ENCODE measurements at places on chromosomes 1 and 21. TPM values are rescaled to one million over a fixed set of nuclear protein-coding genes. Genes with fewer than 3 reads are reported as not detected.
A peak's percentile ranks its signal among the peaks of the same experiment; 100 is the strongest.

DNA sequence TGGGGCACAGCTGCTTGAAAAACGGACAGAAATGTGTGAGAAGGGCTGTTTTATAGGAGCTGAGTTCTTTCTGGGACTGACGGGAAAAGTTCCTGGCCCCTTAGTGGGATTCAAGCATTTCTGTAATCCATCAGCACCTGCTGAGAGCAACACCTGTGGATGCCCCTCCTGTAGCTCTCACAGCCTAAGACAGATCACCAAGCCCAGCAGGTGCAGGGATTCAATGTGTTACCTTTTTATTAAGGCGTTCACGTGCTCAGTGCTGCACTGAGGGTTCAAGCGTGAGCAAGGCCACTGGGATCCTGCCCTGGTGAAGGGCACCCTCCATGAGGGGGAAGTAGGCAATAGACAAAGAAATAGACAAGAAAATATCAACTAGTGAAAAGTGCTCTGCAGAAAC, 14.9 kb downstream of the OLFML2B start:
- DNase-seq: no peak

DNA sequence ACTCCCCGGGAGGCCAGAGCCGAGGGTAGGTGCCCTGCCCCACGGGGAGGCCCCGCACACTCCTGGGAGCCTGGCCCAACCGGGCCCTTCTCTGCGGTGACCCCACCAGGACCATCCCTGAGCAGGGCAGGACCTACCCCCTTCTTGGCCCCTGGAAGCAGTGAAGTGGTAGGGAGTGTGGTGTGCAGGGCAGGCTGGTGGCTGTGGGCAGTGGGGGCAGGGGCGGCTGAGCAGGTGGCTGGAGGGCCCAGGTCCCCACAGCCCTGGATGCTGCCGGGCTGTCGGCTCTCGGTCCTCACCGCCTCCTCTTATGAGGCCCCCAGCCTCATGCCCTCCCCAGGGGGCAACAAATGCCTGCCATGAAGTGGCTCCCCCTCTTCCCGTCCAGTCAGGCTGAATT, 19.5 kb downstream of the PLCH2 start:
- no peak for DNase-seq

GRCh38 chr1:200405264-200405663, 4.6 kb downstream of the ZNF281 start:
- no peak for DNase-seq

DNA sequence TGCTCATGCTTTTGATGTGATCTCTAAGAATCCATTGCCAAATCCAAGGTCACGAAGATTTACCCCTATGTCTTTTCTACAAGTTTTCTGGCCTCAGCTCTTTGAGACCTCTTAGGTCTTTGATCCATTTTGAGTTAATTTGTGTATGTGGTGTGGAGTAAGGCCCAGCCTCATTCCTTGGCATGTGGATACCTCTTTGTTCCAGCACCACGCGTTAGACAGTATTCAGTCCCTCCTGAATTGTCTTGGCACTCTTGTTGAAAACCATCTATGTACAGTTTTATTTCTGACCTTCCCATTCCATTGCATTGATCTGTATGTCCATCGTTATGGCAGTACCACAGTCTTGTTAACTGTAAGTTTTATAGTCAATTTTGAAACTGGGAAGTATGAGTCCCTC, 8.0 kb upstream of the FTCD start:
- no peak for DNase-seq

DNA sequence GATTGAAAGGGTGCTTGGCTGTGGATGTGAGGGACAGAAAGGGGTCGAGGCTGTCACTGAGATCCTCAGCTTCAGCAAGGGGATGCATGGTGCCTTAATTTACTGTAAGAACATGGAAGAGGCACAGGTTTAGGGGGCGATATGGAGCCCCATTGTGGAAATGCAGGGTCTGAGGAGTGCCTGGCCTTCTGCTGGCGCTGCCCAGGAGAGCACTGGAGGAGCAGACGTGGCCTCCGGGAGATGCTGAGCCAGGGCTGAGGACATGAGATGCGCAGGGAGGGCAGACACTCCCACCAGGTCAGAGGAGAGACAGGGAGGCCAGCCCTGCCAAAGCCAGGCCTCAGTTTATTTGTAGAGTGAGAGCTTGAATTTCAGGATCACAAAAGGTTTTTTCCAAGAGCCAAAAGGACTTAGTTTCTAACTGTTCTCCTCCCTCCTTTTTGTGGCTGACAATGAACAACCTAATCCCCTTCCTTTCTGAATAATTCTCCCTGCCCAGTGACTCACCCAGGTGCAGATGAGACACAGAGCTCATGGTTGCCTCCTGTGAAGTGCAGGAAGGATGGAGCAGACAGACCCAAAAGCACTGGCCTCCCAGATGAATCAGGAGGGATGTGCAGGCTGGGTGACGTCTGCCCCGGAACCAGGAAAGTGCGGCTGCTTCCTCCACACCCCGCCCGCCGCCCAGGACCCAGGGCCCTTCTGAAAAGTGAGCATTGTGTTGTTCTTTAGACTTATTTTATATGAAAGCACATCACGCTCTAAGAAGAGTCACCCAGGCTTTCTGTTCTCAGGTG, 73.0 kb upstream of the TMPRSS2 start:
- peak; percentile 86 for DNase-seq

DNA sequence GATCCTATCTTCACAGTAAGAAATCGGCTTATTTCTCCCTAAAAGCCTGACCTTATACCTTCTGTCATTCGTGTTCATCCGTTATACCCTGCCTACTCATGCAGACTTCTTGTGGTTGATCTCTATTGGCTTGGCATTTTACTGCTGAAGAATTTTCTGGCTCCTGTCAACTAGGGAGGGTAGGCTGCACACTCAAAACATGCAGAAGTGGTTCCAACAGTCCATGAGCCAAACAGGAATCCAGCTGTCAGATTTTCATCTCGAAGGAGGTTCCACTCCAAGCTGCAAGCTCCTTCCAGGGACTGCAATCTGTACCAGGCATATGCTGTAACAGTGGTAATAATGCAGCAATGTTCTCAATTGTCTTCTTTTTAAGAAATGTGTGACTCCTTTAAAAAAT, 10.1 kb downstream of the DNAJC11 start:
- DNase-seq: no peak

- no peak for DNase-seq
Observed at GRCh38 chr1:191971447-191971846, 186.8 kb upstream of the RGS18 start.

- no peak for DNase-seq
Observed at GRCh38 chr1:84693005-84693404, 2.7 kb upstream of the SSX2IP start.

GRCh38 chr21:37210130-37210529, 57.0 kb downstream of the VPS26C start:
- no peak for DNase-seq

GRCh38 chr1:227010645-227011044, 70.6 kb downstream of the COQ8A start:
- DNase-seq: no peak

DNA sequence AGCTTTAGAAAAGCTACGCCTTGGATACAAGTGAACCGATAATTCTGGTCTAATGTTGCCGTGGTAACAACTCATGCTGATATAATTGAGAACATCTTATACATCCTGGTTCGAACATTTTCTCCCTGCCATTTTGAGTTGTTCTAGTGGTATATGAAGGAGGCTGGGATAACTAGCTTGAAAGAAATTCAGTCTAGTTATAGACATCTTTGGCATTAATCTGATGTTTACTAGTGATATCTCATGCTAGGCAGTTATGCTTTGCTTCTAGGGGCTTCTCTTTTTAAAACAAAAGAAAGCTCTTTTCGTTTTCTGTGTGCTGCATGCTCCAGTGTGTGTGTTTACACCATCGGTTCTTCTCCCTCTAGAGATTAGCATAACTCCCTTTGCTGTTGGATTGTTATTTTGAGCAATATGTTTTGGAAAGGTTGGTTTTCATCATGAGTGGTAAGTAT, 20.5 kb downstream of the PRKACB start:
- no peak for DNase-seq

DNA sequence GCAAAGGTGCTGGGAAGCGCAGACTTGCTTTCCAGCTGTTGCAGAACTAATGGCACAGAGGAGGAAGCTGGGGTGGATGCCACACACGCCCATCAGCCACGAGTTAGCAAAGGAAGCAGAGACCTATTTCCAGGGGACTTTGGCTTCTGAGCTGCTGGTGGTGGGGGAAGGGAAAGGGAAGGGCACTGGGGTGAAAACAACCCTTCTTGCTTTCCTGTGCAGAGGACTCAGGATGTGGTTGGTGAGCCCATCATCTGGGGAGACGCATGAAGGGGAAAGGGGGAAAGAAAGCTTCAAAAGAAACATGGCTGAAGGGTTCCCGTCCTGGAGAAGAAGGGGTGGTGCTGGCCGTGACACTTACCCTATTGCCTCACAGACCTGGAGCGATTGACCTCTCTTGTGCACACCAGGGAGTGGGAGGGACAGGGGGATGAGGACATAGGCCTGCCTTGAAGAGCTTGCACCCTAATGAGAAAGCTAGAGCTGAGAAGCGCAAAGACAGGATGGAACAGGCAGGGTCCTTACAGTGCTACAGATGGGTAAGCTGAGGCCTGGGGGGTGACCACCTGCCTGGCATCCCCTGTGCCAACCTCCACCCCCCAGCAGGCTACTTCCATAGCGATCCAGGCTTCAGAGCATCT, 140.8 kb upstream of the RAB4A start:
- DNase-seq: peak; percentile 85

GRCh38 chr1:160858097-160858496, 4.6 kb downstream of the CD244 start:
- peak; percentile 94 for DNase-seq

GRCh38 chr1:172163498-172164215, 256.8 kb upstream of the C1orf105 start:
- DNase-seq: no peak

DNA sequence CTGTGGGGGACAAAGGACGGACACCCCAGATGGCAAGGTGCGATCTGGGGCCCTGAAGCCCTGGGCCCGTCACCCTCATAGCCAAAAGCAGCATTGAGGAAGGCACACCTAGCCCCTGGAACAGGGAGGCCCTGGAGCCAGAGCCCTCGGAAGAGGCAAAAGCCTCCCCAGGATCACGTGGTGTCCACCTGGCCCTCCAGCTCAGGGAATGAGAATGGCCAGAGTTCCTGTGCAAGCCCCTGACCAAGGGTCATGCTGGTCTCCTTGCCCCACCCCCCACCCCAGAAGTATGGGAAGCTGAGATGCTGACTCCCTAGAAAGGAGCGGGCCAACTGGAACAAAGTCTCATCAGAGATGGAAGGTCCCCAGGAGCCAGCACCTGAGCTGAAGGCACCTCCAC, 1.0 kb upstream of the PDZK1IP1 start:
- DNase-seq: no peak

- peak; percentile 67 for DNase-seq
Observed at GRCh38 chr1:41381692-41382479, 20.7 kb downstream of the FOXO6 start.

GRCh38 chr1:223189903-223190724, 47.1 kb upstream of the TLR5 start:
- DNase-seq: no peak

DNA sequence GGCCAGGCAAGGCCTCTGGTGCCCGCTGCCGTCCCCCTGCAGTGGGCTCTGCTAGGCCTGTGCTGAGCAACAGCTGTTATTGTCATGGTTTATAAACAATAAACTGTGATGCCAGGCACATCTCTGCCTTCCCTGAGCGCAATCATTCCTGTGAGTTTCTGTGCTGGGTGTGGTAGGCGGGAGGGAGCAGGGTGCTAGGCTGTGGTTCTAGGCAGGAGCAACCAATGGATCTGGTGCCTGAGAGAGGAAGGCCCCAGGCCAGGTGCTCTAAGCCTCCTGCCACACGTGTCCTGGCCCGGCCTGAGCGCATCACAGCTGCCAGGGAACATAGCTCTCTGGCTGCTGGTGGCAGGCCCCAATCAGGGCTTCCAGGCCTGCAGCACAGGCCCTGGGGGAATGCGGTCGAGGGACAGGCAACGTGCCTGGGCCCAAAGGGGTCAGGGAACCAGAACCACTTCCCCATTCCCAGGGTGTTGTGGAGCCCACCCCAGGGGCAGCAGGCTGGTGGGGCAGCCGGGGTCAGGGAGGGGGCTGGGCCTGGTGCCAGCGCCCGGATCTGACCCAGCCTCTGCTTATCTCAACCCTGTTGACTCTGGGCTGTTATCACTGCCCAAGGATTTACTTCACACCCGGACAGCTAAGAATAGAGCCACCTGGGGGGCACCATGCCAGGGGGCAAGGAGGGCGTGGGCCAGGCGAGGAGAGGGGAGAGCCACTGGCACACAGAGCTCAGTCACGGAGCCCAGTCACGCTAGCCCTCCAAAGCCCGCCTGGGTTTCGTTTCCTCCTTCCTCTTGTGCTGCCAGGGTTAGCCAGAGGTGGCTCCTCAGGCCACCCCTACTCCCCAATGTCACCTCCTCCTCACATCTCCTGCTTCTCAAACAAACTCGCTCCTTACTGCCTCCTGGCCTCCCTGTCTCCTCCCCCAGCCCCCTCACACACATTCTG, 11.5 kb downstream of the TRIM46 start:
- DNase-seq: peak; percentile 80

GRCh38 chr1:7535934-7536878, 234.9 kb upstream of the VAMP3 start:
- DNase-seq: no peak

GRCh38 chr1:28915031-28915895, 894 bp downstream of the EPB41 start:
- DNase-seq: peak; percentile 62

GRCh38 chr21:18951271-18952038, 547.9 kb upstream of the TMPRSS15 start:
- no peak for DNase-seq

DNA sequence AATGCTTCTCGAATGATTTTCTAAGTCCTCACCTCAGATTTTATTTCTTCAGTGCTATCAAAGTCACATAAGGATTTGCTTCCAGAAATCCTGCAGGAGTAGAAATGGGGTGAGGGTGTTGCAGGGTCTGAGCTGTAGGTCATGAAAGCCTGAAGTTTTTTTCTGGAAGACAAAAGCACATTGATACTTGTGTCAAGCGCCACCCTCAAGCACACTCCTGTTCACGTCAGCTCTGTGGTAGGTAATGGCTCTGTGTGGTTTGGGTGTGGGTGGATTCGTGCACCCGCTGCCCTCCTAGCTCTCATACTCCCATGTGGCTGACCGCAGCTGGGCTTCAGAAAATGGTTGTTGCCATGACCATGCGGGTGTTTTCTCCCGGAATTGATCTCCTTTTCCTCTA, 39.9 kb downstream of the AKNAD1 start:
- DNase-seq: peak; percentile 37

DNA sequence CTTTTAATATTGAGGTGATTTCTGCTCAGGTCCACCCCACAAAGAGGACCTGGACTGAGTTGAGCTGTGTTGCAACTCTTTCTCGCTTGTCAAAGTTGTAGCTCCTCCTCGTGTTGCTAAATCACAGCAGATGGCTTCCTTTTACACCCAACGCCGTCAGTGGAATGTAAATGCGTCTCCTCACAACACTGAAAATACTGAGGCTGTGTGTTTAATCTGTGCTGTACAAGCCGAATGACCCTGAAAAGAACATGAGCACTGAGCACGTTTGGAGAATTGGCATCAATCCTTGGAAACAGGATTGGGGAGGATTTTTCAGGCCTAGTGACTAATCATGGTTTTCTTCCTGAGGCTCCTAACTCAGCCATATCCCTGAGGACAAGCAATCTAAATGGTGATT, 196.0 kb downstream of the CRB1 start:
- peak; percentile 10 for DNase-seq

PGLYRP4 gene
- total RNA-seq: not detected

LCE2B gene
- total RNA-seq: not detected

OR2L13 gene
- not detected for total RNA-seq

RYR2 gene
- total RNA-seq: 5.9 TPM

NBPF9 gene
- total RNA-seq: 20.7 TPM

OR6K3 gene
- not detected for total RNA-seq

CFHR2 gene
- total RNA-seq: not detected

AADACL4 gene
- total RNA-seq: not detected

SLC25A24 gene
- 81.2 TPM for total RNA-seq

SDC3 gene
- total RNA-seq: 81.6 TPM

RRP15 gene
- 9.8 TPM for total RNA-seq

TLR5 gene
- total RNA-seq: 6.9 TPM

Measured in mucosa of descending colon (tissue), 3 donors.